ENCODE measurements at places on chromosomes 4 and X. TPM values are rescaled to one million over a fixed set of nuclear protein-coding genes. Genes with fewer than 3 reads are reported as not detected.

GPR119 gene
- total RNA-seq: not detected

TEX13D gene
- not detected for total RNA-seq

PSAPL1 gene
- total RNA-seq: not detected

LNX1 gene
- total RNA-seq: 0.51 TPM
